ENCODE measurements at places on chromosomes 5 and 9.

DNA sequence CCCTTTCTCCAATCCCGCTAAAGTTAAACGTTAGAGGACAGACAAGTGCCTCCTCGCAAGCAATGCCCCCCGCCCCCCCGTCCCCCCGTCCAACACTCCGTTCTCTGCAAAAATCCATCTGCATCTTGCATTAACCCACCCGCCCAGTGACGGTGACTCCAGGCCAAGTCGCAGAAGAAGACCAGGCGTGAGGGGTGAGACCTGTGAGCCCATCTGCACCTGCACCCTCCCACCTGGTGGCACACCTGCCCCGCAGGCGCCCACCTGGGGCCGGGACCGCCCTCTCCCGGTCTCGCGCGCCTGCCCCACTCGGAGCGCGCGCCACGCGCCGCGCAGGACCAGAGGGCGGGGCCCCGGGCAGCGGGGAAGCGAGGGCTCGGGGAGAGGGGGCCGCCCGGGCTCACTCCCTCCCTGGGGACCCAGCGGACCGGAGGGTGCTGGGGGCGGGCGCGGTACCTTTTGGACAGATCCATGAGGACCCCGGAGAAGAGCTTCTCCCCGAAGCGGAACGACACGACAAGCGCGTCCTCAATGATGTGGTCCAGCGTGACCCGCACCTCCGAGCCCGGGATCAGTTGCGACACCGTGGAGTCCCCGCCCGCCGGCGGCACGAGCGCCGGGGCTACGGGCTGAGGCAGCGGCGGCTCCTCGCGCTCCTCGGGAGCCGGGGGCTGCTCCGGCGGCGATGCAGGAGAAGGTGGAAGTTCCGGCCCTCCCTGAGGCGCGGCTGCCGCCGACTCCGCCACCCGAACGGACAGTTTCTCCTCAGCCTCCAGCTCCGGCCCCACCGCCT lies 705 bp downstream of the PWWP2A start:
- peak; percentile 78 for DNase-seq

DNA sequence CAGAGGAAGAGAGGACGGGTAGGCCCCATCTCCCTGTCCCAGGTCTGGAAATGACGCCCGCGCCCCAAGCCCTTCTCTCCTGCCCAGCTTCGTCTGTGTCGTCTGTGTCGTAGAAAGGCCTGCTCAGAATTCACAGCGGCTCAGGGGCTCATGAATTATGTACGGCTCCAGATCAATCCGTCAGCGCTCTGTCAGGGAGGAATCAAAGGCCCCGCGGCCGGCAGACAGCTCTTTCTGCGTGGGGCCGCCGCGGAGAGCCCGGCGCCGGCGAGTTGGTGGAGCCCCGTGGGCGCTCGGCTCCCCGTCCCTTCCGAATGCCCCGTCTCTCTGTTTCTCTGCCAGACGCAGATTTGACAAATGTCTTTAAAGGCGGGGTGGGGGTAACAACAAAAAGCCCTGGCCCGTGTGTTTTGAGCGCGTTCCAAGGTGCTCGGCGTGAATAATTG lies 83.8 kb upstream of the RAPGEF1 start:
- DNase-seq = no peak

DNA sequence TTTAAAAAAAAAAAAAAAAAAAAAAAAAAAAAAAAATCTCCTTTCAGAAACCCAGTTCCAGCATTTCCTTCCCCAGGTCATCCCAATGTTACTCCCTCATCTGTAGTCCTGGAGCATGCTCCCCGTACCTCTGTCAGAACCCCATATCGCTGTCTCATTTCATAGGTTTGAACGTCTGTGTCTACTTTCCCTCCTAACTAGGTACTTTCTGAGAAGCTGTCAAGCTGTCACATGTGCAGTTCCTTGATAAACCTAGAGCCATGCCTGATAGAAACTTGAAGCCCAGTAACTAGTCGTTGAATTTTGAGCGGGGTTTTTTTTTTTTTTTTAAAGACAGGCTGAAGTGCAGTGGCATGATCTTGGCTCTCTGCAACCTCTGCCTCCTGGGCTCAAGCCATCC lies 15.6 kb downstream of the EXOSC3 start:
- no peak for DNase-seq

GRCh38 chr9:83999141-83999918 lies 18.7 kb downstream of the RMI1 start:
- no peak for DNase-seq

DNA sequence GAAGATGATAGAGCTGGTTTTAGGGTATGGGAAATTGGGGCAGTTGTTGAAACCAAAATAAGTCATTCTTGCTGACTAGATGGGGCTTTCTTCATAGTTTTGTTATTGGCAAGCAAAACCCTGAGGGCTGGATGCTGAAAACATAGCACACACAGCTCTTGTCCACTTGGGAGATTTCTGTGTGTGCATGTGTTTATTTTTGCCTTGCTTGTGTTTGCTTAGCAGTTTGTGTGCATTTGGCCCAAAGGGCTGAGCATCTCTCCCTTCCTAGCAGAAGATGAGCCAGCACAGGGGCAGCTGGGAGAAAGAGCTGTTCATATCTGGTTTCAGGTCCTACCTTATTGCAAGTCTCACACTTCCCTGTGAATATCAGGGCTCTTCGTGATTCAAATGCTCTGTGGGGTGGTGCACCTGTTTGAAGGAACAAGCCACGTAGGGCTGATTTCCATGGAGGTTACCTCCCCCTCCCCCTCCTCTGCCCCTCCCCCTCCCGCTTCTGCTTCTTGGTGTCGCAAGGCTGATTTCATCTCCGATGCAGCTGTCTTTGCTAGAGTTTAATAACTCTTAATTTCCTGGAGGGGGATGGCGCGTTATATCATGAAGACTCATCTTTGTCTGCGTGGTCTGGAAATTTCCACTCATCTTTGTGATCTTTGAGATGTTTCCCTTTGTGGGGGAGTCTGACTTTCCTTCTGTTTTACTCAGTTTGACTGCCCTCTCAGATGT lies 296.5 kb downstream of the ARHGAP26 start:
- DNase-seq = peak; percentile 55

- DNase-seq = no peak
Measured at GRCh38 chr9:77013932-77014596, 5.4 kb upstream of the FOXB2 start.

GRCh38 chr5:123807177-123807945 lies 295.4 kb downstream of the CSNK1G3 start:
- DNase-seq = no peak

DNA sequence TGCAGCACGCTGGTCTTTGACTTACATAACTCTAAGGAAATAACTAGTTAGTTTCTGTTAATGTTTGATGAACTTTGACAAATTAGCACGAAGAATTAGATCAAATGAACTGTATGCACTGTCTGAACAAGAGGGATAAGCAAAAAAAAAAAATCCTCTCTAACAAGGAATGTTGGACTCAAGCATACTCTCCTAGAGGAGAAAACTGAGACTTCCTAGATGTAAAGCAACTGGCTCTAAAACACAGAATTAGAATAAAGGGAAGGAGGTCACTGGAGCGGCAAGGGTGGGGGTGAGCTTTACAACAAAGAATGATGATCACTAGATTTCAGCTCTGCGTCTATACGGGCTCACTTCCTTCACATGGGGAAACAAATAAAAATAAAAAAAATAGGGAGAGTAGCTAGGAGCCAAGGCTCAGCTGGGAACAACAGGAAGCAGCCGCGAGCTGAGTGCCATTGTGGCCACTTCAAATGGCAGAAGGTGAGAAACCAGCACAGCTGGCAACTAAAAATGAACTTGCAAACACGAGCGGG lies 48.7 kb upstream of the CEMIP2 start:
- DNase-seq = no peak

DNA sequence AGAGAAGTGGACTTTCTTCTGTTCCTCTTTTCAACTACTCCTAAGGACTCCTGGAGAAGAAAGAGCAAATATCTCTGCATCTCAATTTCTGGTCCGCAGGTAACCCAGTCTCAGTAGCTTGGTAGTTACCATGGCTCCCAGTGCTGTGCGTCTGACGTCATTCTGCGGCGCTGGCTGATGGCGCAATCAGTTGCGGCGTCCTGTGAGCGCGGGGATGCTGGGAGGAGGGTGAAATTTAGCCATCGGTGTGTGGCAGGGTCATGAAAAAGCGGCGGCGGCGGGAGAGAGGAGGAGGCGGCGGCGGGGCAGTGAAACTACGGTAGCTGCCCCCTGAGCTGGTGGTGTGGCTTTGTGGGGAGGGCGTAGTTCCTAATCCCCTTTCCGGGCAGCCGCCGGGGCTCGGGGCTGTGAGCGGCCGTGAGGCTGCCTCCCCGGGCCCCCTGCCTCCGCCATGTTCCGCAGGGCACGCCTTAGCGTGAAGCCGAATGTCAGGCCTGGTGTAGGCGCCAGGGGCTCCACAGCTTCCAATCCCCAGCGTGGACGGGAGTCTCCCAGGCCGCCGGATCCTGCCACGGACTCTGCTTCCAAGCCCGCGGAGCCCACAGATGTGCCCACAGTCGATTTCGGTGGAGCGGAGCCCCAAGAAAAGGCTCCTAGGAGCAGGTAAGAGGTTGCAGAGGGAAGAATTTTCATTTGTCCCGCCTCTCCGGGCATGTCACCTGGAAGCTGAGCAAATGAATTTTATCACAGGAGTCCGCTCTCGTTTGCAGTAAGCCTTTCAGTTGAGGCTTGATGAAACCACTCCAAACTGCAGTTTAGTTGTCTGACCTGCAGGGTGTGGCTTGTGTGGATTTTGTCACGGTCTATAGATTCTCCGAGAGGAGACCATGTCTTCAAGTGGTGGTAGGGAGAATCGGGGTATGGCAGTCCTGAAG lies at the start of gene BDP1:
Gene BDP1 (plus strand): TSS at position 225 of the 935 bp plus-strand sequence. CDS start 227 bp downstream, at position 452.
- DNase-seq = peak; percentile 92

- no peak for DNase-seq
Measured at GRCh38 chr5:167402671-167403070, 888.8 kb upstream of the WWC1 start.

DNA sequence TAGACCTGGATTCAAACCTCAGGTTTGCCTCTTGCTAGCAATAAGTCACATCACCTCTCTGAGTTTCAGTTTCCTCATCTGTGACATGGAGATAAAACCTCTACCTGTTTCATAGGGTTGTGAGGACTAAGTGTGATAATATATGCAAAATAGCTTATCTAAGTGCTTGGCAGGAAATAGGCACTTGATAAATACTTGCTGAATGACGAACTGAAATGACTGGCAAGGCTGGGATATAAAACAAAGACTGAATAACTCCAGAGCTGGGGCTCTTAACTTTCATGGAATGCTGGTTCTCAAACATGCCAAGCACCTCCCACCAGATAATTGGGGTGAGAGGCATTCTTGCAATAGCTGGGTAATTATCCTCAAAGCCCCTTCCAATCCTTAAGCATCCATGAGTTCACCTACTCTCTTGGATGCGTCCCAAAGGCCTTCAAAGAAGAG lies 87.6 kb downstream of the ADRB2 start:
- DNase-seq = no peak

- no peak for DNase-seq
Measured at GRCh38 chr9:85645909-85646627, 95.7 kb downstream of the AGTPBP1 start.

- DNase-seq = no peak
Measured at GRCh38 chr9:4027606-4028005, 272.3 kb downstream of the GLIS3 start.

- DNase-seq = peak; percentile 51
Measured at GRCh38 chr5:167920589-167920988, 370.9 kb upstream of the WWC1 start.

DNA sequence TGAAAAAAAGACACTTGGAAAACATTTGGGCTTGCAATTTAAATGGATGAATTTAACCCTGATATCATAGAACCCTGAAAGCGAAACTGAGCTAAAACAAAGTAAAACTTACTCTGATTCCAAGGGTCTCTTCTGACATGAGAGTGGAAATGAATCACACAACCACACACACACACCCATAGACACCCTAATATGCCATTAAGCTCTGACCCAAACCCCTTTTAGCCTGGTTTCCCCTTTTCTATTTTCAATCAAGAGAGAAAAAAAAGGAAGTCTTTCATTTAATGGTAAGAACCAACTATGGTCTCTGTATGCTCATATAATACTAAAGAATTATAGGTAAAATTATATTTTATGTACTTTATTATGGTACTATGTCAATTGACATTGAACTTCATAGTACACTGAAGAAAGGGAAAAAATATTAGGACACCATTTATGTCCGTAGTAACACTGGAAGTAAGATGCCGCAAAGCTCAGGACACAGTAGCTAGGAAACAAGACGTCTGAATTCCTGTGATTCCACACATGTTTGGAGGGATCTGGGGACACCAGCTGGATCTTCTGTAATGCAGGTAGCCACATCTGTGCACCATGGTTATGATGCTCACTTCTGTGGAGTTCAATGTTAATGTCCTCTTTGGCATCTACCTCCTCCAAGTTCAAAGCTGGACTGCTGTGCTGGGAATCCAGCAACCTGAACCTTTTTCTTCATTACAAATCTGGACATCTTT lies 95.8 kb downstream of the PCSK1 start:
- peak; percentile 79 for DNase-seq

DNA sequence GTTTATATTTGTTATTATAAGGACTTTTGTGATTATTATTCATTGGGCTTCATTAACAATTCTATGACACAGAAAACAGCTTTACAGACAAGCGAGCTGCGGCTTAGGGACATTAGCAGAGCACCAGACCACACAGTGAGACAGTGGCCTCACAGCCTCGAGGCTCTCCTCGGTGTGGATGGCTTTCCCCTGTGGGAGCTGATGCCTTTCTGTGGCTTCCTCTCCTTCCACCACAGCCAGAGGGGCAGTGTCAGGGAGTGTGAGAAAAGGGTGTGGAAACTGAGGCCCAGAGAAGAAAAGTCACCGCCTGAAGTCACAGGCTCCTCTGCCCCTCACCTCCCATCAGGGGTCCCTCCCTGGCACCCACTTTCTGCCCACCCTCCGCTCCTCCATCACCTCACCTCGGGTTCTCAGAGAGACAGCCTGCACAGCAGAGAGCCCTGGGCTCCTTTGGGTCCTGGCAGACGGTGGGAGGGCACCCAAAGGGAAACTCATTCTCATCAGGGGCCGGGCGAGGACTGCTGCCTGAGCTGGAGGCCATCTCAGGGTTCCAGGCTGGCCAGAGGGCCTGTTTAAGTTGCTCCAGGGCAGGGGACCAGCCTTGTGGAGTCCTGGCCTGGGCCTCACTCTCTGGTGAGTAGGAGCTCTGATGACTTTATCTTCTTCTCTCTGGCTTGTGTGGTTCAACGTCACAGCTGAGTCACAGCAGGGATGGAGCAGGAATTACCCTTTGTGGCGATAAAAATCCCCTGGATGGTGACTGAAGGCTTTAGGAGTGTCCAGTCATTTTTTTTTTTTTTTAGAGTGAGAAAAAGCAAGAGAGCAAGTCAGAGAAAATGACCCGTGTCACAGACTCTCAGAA lies 830 bp downstream of the TRAF1 start:
- peak; percentile 97 for DNase-seq

DNA sequence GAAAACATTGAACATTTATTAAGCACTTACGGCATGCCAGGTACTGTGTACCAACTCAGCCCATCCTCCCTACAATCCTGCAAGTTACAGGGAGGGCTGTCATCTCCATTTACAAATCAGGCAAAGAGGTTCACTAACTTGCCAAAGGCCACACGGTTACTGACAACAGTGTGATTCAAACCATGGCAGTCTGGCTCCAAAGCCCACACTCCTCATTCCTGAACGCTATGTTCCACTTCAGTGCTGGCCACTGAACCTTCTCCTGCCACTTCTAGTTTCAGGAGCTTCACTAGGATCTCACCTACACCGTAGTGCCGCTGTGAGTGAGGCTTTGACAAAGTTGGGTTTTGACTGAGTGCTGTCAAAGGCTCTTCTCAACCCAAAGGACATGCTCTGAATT lies 7.2 kb upstream of the LIFR start:
- DNase-seq = no peak

- DNase-seq = no peak
Measured at GRCh38 chr9:136683173-136683745, 4.0 kb downstream of the AGPAT2 start.

All from suppressor macrophage treated with lipopolysaccharide for 4 hours (primary cell).